CD4-positive, alpha-beta T cell treated with Interleukin-15 for 4 hours (primary cell): ENCODE measurements at places on chromosomes 1 and 21.

GRCh38 chr1:200925831-200926230, 31.1 kb downstream of the INAVA start:
- peak; percentile 6 for DNase-seq

DNA sequence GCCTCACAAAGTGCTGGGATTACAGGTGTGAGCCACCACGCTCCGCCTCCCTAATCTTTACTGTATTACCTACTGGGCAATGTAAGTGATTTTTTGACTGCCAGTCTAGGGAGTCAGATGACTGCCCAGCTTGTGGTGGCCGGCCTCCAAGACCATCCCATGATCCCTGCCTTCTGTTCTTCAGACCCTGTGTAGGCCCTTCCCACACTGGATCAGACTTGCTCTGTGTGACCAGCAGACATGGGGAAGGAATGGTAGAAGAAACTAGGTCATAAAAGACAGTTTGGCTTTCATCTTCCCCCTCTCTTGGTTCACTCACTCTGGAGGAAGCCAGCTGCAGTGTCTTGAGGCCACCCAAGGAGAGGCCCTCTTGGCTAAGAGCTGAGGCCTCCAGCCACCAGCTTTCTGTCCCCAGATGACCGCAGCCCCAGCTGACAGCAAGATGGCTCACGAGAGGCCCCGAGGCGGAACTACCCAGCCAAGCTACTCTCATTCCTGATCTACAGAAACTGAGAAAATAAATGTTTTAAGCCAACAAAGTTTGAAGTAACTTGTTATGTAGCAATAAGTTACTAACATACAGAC, 14.5 kb upstream of the CBR3 start:
- DNase-seq = no peak

DNA sequence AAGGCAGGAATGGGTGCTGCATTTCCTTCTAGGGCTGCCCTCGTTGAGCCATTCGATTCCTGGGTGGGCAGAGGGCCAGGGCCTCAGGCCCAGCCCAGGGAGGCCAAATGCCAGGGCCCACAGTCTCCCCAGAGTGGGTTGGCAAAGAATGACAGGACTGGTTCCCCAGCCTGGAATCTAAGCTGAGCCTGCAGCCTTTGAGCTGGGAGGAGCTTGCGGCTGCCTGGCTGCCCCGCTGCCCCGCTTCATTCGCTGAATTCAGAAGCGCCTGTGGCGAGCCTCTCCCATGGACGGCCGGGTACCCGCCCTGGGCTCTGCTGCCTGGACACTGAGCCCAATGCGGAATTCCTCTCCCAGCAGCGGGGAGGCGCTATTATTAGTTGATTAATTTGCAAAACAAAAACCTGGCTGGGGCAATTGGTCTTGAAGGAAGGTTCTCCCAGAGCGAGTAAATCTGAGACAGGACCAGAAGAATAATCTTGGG, 32.3 kb upstream of the TARDBP start:
- DNase-seq = no peak

- no peak for DNase-seq
Observed at GRCh38 chr1:119748040-119748439, 20.7 kb downstream of the HMGCS2 start.

DNA sequence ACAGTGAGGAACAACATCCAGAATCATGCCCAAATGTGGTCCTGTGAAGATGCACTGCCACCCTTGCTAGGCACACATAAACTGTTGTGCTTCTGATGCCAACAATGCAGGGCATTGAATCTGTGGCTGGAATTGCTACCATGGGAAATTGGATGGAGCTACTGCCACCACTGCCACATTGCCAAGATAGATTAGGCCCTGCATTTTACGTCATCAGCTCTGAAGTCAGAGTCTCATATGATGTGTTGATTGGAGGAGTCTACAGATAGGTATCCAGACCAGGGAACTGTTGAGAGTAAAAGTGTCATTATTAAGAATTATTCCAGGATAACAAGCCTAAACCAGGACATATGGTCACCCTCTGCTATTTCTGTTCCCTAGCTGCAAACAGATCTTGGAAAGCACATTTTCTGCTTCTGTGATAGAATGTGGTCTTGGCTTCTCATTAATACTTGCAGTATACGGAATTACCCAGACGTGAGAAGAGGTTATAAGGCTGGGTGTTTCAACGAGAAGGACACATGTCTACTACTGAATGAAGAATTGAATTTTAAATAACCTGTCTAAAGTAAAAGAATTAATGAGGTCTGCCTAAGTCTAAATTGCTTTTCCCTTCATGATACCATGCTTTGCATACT, 106.6 kb downstream of the TNNI3K start:
- DNase-seq = no peak

DNA sequence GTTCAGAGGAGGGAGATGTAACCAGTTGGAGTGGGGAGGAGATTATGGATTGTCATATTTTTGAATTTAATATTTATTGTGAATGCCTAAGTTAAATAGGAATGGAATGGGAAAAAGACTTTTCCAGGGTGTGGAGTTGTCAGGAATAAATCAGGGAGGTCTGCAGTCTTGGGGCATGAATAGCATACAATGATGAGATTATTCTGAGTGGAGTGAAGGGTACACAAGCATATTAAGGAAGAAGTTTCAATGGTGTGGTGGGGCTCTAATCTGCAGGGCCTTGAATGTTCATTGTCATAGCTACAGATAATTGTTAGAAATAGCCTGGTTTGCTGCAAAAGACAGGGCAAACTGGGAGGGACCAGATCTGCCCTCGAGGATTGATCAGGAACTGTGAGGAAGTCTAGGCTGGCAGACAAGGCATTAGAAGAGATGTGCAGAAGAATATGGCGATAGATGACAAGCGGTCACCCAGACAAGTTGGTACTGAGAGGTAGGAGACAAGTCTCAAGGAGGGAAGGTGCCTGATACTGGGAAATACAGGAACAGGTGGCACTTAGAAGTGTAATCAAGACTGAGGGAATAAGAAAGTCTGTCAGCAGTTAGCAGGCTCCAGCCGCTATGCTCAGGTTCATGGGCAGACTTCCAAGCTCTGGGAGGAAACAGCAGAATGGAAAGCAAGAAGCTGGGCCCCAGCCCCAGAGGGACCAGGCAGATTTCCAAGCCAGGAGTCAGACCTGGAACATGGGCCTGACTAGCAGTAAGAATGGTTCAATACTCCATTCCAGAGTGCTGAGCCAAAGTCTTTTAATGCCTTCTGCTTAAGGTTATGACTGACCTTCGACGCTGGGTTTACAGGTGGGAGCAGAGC, 20.9 kb upstream of the RGL1 start:
- no peak for DNase-seq

GRCh38 chr1:195717651-195718050, 890.6 kb downstream of the KCNT2 start:
- no peak for DNase-seq

DNA sequence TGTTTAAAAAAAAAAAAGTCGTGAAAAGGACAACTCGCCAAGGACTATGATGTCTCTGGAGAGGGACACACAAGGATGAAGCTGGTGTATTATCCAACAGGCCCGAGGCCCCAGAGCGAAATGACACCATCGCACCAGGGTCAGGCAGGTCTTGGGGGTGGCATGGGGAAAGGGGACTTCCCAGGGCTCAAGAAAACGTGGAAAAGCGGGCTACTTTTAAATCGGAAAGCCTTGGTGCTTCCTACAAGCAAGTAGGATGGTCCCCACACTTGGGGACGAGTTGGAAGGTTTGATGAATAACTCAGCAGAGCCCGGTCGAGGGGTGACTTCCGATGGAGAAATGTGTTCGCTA, 505 bp upstream of the GNPAT start:
- no peak for DNase-seq

- DNase-seq = no peak
Observed at GRCh38 chr1:57066980-57067610, 101.3 kb upstream of the C8B start.
